ENCODE measurements at places on chromosomes 3 and 15.

DNA sequence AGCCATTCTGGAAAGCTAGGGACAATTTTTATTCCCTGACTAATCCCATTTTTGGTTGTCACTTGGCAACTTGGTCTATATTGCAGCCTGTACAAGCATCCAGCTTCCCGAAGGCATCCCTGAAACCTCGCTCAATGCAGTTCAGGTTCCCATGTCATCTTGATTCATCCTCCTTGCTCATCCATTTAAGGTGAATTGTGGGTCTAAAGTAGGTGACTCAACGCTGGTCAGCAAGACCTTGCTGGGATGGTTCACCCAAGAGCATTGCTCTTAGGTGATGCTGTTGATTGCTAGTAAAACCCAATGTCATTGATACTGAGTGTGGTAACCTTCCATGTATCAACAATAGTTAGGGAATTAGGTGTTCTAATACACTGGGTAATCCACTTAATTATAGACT, 13.1 kb upstream of the RAB8B start:
- no peak for DNase-seq

- DNase-seq, result no peak
These were observed 169.7 kb upstream of the AGTR1 start for GRCh38 chr3:148528024-148528423.

- DNase-seq, result no peak
These were observed 214.7 kb upstream of the MRPL3 start for GRCh38 chr3:131717493-131717892.

DNA sequence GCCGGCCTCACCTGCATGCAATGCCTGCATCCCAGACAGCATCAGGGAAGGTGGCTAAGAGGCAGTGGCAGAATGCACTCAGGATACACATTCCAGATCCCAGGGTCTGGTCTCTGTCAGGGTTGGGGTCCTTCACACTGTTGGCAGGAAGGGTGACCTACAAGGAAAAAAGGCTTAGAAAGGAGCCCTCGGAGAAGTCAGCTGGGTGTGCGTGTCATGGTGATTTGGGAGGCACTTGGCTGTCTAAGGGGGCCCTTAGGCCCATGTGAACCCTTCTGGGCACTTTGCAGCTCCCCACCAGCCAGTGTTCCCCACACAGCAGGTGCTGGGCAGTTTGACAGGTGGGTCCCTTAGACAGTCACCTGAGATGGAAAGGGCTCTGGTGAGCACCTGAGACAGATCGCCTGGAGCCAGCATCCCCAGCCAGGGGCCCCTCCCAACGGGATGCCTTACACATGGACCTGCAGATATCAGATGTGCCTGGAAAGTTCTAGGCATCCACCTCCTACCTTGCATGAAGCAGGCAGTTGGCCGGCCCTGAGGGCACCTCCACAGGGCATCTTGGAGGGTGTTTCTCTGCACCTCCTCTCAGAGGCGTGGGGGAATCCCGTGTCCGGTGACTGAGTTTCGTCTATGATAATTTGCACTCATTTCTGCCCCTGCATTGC, 131.6 kb downstream of the LRRK1 start:
- DNase-seq, result no peak

GRCh38 chr15:41975669-41976068, 3.3 kb upstream of the EHD4 start:
- DNase-seq, result no peak

All from stimulated activated CD8-positive, alpha-beta memory T cell treated with anti-CD3 and anti-CD28 coated beads, Interleukin-15, amount 100 ng/mL, for 24 hours (primary cell).